Choroid plexus epithelial cell (primary cell): ENCODE measurements at places on chromosomes 2 and 18.

DNA sequence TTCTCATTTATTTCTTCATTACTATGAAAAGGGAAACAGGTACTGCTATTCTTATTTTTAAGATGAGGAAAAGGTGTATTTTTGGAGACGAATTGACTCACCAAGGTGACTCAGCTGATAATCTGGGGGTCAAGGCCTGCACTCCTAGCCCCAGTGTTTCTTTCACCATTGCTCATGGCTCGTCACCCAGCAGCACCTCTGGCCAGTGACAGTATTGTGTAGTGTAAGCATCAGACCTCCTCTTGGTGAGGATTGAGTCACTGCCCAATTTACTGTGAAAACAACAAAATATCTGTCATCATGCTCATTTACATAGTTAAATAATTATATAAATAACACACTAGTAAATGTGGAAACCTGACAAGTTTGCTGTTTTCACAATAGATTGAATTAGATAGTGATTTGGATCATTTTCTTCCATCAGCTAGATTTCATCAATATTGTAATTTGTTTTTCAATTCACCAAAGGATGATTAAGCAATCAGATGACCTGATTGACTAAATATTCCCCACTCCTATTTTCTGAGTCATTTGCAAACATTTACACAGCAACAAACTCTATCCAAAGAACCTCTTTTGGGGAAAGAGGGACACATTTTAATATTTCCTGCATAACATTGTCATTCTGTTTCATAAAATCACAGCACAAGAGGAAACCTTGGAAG lies 492.8 kb upstream of the RAB12 start:
- DNase-seq: peak; percentile 58

DNA sequence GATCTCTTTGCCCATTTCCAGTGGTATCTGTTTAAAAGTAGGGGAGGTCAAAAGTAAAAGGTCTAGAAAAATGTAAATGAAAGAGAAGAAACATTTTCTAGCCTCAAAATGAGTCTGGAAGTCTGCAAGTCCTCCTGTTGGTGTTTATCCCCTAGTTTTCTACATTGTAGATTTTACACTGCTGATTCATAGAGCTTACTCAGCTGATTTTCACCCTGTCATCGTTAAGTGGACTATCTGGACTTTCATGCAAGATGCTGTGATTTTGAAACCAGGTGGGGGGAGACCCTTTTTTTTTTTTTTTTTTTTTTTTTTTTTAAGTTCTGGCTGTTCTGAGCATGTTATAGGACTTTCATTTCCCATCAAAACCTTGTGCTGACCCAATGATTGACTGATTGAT lies 10.3 kb downstream of the HOXD3 start:
- no peak for DNase-seq

DNA sequence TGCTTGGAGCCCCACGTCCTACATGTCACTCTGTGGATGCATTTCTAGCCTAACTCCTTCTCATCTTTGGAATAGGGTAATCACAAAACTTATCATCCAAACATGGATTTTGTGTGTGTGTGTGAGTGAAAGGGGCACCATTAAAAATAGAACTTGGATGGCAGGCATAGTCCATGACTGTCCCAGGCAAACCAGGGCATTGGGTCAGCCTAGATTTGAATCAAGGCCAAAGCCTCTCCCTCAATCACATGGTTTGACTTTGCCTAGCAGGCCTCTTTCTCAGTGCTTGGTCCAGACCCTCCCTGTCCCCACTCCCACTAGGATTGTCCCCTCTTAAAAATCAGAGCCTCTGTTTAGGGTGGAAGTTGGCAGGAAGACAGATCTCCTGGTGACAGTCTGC lies 67.4 kb upstream of the BCL2L11 start:
- no peak for DNase-seq

GRCh38 chr2:151486053-151486452 lies 76.4 kb downstream of the RIF1 start:
- DNase-seq: no peak

- no peak for DNase-seq
These were observed 164.3 kb downstream of the EPHA4 start for GRCh38 chr2:221407765-221408164.

- no peak for DNase-seq
These were observed 394.2 kb upstream of the ZEB2 start for GRCh38 chr2:144914113-144914512.

DNA sequence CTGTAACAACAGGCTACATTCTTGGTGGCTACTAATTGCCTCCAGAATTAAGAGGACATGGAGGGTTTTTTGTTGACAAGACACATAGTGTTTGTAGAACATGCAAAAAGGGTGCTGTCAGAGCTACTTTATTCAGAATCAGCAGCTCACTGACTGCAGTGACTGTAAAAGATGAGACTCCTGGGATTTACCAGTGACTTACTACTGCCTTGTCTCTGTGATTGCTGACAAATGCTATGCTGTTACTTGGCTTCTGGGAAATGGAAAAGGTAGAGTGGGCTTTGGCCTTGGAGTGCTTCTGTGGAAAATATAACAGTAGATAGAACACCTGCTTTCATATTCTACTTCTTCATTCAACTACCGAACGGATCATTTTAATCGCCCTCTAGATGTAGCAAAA lies 47.8 kb downstream of the GREB1L start:
- DNase-seq: no peak

GRCh38 chr18:22385718-22386117 lies 32.0 kb downstream of the CTAGE1 start:
- peak; percentile 72 for DNase-seq

- no peak for DNase-seq
These were observed 216.7 kb downstream of the GBX2 start for GRCh38 chr2:235951493-235951892.

DNA sequence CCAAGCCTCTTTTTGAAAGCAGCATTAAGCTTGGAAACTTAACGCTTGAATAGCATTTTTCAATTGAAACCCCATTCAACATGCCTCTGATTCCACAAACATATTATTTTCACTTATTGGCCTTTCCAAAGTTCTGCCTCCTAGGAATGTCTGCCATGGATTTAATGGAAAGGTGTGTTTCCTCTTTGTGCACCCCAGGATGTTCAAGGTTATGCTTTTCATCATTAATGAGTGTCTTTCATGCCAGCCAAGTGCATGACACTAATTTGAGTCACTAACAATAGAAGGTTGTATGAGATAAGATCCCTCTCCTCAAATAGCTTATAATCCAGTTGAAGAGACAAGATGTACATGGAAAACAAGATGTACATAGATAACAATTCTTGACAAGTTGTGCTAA lies 84.7 kb downstream of the ALPK2 start:
- DNase-seq: no peak

DNA sequence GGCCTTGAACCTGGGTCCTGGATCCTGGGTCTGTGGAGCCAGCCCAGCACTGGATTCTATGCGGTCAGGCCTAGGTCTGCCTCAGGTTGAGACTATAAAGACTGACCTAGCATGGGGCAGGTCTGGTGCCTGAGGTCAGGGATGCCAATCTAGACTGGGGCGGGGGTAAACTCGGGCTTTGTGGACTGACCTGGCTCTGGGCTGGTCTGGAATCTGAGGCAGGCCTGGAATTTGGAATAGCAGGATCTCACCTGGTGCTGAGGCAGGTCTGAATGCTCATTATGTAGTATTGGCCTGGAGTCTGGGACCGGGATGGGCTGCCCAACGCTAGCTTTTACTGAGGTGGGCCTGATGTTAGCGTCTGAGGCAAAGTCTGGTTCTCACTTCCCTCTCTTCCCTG lies 256.0 kb downstream of the KIAA1328 start:
- no peak for DNase-seq

DNA sequence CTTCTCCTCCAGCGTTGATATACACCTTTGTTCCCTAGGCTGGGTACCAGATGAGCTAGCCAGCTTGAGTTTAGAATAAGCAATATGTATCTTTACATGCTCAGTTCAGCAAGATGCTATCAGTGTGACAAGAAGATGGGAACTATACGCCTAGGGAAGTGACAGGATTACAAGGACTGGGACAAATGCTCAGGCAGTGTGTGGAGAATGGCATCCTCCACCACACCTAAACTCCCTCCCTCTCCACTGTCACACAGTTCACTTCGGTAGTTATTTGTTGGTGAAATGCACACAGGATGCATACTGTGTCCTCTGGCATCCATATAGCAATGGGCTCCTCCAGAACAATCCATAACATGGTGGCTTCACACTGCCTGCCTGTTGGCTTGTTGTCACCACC lies 7.7 kb downstream of the STAT1 start:
- no peak for DNase-seq

- no peak for DNase-seq
These were observed 199.7 kb downstream of the TNS1 start for GRCh38 chr2:217802876-217803652.

- DNase-seq: no peak
These were observed 25.7 kb downstream of the C2orf49 start for GRCh38 chr2:105362862-105363591.

GRCh38 chr2:3005859-3006501 lies 371.6 kb downstream of the EIPR1 start:
- DNase-seq: no peak

- DNase-seq: no peak
These were observed 108.9 kb upstream of the IL1R2 start for GRCh38 chr2:101882769-101883307.

GRCh38 chr2:204515416-204515815 lies 29.9 kb upstream of the PARD3B start:
- no peak for DNase-seq

DNA sequence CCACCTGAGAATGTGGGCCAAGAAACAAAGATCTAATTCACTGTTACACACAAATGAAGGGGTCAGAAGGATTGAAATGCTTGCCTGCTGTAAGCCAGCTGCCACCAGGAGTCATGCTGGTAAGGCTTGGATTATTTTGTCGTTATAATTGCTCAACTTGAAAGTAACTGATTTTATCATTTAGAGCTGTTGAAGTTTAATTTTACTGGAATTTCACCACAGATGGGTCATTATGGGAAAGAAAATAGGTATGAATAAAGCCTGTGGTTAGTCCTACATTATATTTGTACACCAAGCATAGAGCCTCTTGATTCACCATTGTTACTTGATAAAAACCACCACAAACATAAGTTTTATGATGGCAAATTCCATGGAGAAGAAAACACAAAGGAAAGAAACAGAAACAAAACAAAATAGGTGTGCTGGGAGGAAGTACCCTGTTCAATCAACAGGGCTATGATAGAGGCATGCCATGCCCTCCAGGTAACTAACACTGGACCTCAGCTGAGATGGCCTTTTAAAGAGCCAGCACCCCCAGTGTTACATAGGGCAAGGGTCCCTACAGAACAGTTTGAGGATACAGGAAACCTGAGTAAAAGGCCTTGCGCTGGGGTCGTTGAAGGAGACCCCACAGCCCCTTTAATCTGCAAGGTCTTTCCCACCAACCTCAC lies 3.0 kb downstream of the CLEC4F start:
- no peak for DNase-seq

GRCh38 chr18:27608742-27609141 lies 423.6 kb upstream of the CHST9 start:
- peak; percentile 33 for DNase-seq

GRCh38 chr18:62982600-62983251 lies 267.4 kb downstream of the PHLPP1 start:
- peak; percentile 79 for DNase-seq

- DNase-seq: no peak
These were observed 213.4 kb downstream of the ZBTB7C start for GRCh38 chr18:48195787-48196186.

GRCh38 chr2:175167076-175167791 lies 769 bp downstream of the ATF2 start:
- peak; percentile 48 for DNase-seq

GRCh38 chr2:200756618-200757321 lies 54.9 kb upstream of the BZW1 start:
- peak; percentile 87 for DNase-seq

GRCh38 chr2:174623690-174624089 lies 26.1 kb upstream of the WIPF1 start:
- no peak for DNase-seq

DNA sequence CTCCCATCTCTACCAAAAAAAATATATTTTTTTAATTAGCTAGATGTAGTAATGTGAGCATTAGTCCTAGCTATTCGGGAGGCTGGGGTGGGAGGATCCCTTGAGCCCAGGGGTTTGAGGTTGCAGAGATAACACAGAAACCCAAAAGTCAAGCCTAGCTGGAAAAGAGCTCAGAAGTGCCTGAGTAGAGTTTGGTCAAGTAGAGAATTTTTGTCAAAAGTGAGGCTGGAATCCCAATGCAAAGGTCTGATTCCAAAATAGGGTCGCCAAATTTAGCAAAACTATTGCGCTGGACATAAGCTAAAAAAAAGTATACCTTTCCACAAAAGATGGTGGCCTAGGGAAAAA lies 15.5 kb upstream of the MSH6 start:
- no peak for DNase-seq

GRCh38 chr2:73063472-73063871 lies 8.0 kb downstream of the SFXN5 start:
- DNase-seq: no peak

GRCh38 chr2:224320660-224321059 lies 81.2 kb downstream of the FAM124B start:
- DNase-seq: no peak

GRCh38 chr2:222813177-222813843 lies 47.5 kb upstream of the ACSL3 start:
- DNase-seq: no peak

DNA sequence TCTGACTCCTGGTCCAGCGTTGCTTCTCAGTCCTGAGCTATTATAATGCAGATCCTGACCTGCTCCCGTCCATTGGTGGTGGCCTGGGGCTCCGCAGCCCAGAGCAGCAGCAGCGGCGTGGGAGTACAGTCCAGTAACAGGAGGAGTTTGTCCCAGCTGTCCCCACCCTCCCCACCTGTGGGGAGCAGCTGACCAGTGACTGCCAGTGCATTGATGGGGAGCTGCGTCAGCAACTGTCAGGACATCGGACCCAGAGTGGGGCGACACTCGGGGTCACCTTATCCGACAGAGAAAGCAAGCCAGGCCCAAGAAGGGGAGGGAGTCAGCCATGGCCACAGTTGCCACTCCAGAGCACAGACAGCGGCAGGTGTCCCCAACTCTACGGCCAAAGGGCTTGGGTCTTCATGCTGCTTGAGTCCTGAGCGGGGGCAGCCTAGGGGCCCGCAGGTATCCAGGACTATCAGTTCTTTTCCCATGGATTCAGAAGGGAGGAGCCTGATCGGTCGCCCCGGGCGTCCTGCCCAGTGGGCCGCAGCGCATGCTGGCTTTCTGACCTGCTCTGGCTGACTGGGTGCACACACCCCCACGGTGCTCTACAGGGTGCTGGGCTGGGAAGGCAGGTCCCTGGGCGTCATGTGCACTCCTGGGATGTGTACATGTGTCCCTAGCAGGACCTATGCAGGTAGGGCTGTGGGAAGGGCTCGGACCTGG lies 29.7 kb downstream of the DNMT3A start:
- DNase-seq: no peak

GRCh38 chr2:127000937-127001336 lies 102.2 kb downstream of the TEX51 start:
- DNase-seq: peak; percentile 40

GRCh38 chr2:180644709-180645108 lies 335.7 kb upstream of the UBE2E3 start:
- DNase-seq: peak; percentile 85

DNA sequence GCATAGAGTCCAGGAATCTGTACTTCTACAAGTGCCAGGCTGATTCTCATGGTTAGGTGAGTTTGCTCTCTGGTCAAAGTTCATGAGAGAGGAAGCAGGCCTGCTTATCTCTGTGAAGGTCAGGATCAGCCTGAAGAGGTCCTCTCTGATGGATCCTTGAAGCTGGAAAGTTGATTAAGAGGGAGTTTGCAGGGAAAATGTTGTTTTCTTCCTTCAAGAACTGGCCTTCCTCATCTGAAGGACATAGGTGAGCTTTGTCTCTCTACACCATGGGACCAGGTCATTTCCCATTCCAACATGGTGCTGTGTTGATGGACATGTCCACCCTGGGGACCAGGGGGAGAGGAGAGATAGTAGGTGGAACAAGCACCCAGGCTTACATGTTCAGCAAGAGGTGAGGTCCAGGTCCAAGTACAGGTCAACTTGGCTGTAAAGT lies 14.9 kb downstream of the CCL20 start:
- DNase-seq: no peak
